Fibroblast of the aortic adventitia (primary cell): ENCODE measurements at places on chromosomes 3 and 15. TPM values are rescaled to one million over a fixed set of nuclear protein-coding genes. Genes with fewer than 3 reads are reported as not detected.

DNA sequence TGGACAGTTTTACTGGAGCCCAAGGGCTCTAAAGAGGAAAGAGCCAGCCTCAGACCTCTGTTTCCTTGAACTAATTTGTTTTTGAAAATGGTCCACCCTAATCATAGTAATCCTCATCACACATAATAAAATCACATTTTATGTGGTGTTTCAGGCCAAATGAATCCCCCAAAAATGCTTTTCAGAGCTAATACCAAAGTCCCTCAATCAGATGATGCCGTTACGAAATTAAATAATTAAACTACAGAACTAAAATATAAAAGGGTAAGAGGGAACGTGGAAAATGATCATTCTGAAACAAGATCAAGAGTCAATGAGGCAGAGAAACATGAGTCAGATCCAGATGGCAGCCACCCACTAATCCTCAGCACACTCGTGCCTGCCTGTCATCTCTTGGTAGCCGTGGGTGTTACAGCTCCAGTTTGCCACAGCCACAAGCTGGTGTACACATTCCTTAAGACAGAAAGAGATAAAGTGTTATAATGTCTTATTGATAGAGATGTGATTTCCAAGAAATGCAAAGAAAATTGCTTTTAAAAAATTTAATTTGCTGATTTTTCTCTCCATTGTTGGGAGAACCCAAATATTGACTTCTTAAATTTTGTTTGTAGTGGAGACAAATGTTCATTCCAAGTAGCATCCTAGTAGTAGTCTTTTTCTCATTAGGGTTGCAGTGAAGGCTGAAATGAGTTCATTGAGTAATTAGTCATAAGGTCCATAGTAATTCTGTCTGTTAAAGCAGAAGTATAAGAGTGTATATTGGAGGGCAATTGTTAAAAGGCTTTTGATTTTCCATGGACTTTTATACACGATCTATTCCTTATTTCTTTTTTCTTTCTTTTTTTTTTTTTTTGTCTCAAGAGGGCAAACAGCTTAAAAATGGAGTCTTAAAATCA is 104.2 kb downstream of the AGBL1 start:
- no peak for DNase-seq

DNA sequence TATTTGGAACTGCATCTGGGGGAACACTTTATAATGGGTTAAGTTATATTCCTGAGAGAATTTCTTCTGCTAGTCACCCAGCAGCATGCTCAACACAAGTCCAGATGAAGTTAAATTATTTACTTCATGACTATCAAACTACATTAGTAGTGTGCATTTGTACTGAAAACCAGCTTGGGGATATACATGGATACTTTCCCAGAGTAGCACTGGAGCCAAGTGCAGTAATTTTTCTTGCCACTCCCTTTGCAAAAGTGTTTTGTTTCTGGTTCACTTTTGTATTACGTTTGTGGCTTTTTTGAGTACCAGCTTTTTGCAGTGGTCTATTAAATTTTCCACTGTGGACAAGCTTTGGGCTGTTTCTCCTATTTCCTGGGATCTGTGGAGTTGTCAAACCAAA is 243.0 kb downstream of the AGBL1 start:
- no peak for DNase-seq

Gene CYP1A2
- total RNA-seq: not detected in 2 replicates

Gene FRMD5
- total RNA-seq: 9.9 and 16.3 TPM in 2 replicates

GRCh38 chr3:190853464-190853863 is 9.0 kb downstream of the GMNC start:
- no peak for DNase-seq

DNA sequence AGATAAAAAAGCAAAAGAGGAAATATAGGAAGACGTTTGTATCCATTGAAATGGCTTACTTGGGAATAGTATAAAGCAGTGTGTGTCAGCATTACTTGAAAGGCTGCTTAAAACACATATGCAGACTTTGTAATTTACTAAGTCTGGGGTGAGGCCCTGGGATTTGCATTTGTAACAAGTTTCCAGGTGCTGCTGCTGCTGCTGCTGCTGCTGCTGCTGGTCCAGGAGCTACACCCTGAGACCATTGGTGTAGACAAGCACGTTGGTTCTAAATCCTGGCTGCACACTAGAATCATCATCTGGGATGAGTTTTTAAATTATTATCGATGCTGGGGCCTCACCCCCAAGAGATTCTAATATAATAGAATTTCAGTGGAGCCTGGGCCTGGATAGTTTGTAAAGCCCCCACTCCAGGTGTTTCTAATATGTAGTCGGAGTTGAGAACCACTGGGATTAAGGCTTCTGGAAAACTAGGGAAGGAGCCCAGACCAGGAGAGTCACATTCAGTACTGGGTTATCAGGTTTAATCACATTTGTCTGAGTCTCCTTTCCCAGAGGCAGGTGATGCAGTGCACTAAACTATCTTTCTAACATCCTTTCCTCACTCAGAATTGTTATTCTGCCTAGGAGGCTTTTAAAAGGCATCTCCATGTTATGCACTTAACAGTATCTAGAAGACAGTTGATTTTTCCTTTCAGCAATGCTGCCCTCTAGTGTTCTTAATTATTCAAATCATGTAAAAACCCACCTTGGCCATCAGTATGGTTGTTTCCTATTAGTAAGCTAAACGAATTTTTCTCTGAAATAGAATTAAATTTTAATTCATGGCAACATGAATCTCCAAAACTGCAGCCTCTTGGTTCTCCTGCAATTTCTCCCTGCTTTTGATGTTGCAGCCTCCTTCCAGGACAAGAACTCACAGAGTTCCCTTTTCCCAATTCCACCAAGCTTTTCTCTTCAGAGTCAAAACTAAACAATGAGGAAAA is 45.4 kb downstream of the SSR3 start:
- peak; percentile 85 for DNase-seq

Gene OXSM
- total RNA-seq: 7.6 and 19.5 TPM in 2 replicates

- peak; percentile 31 for DNase-seq
These were observed 317.3 kb upstream of the NAALADL2 start for GRCh38 chr3:174541708-174542315.

Gene CASR
- total RNA-seq: not detected in 2 replicates

Gene PPP1R14D
- total RNA-seq: not detected in 2 replicates

Gene STRA6
- 0.18 and 0.25 TPM in 2 replicates for total RNA-seq

Gene ZNF774
- total RNA-seq: 1.4 and 2.3 TPM in 2 replicates

DNA sequence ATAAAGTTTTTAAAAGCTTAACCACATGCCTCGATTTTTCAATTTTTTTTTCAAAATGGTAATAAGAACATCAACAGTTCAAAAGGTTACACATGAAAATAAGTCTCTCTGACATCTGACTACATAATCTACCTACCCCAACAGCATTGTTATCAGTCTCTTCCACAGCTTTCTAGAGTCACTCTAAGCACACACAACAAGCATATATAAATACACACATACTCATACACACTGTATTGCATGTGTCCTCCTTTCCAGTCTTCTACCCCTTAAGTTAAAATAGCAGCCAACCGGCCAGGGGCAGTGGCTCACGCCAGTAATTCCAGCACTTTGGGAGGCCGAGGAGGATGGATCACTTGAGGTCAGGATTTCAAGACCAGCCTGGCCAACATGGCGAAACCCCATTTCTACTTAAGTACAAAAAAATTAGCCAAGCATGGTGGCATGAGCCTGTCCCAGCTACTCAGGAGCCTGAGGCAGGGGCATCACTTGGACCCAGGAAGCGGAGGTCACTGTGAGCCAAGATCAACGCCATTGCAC is 12.2 kb downstream of the TBL1XR1 start:
- DNase-seq: no peak

Gene NDN
- total RNA-seq: 28.4 and 89.0 TPM in 2 replicates

Gene ACKR2
- under 0.01 and 0.41 TPM in 2 replicates for total RNA-seq

Gene CLEC3B
- total RNA-seq: 10.5 and 12.4 TPM in 2 replicates

- DNase-seq: no peak
These were observed 388.7 kb downstream of the FOXP1 start for GRCh38 chr3:71194785-71195184.

Gene RASGRF1
- not detected in 2 replicates for total RNA-seq

DNA sequence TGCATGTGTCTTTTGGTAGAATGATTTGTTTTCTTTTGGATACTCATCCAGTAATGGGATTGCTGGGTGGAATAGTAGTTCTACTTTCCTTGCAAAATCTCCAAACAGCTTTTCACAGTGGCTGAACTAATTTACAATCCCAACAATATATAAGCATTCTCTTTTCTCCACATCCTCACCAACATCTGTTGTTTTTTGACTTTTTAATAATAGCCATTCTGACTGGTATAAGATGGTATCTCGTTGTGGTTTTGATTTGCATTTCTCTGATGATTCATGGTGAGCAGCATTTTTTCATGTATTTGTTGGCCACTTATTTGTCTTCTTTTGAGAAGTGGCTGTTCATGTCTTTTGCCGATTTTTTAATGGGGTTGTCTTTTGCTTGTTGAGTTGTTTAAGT is 55.8 kb downstream of the ST8SIA2 start:
- no peak for DNase-seq

DNA sequence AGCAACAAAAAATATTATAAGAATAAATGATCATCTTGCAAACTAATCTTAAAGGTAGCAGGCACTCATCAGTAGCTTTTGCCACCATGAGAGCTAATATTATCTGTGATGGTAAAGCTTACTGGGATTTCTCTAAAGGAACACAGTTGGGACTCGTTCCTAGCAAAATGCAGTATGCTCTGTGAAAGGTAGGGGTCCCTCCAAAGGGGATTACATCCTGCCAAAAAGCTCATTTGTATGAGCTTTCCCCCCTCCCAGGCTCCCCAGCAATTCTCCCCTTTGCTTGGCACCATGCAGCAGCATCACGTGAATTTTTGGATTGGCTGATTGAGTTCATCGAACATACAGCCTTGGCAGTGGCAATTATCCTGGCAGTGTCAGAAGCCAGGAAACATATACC is 361.0 kb upstream of the PLSCR5 start:
- no peak for DNase-seq

GRCh38 chr3:49805367-49805782 is 2.3 kb downstream of the INKA1 start:
- peak; percentile 95 for DNase-seq

DNA sequence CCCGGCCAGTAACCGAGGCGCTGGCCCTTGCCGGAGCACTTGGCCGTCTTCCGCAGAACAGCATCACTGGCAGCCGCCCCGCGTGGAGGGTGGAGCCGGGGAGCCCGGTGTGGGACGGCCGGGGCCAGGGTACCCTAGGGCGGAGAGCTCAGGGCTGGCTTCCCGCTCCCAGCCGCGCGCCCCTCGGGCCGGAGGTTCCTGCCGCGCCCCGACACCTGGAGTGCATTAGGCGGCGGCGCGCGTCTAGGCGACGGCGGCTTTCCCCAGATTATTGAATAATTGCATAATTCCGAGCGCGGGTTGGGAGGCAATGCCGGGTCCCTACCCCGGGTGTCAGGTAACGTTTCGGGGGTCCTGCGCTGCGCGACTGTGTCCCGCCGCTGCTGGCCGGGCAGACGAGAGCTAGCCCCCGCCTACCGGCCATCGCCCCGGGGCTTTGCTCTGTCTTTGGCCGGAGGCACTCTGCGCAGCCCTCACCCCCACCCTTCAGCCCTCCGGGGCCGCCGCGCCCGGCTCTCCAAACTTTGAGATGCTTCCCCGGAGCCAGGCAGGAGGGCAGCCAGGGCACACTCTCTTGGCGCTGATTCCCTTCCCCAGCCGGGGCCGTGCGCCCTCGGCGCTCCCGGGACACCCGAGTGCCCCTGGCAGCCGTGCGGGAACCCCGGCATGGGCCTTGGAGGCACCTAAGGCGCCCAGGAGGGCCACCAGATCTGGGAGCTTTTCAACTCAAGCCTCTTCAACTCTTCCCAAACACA is 749 bp downstream of the ITGA11 start:
- peak; percentile 45 for DNase-seq

GRCh38 chr3:49705390-49705960 is 14.0 kb downstream of the AMIGO3 start:
- DNase-seq: no peak

Gene MYZAP
- not detected in 2 replicates for total RNA-seq

Gene VPS8
- 56.6 and 83.7 TPM in 2 replicates for total RNA-seq

DNA sequence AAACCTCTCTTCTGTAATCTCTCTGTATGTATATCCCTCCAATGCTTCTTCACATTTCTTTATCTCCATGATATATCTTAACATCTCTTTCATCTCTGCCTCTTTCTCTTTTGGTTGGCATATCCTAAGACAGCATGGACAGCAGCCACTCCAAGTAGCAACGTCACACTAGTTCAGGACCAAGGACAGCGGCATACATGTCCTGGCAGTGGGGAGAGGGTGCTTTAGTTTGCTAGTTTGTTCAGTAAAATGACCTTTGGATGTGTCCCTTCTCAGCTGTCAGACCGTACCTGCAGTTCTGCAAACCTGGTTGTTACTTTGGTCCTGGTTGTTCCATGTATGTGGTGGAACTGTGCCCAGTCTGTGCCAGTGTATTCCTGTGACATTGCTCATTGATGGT is 225.6 kb upstream of the ROPN1 start:
- peak; percentile 67 for DNase-seq
